ENCODE measurements at places on chromosomes 2 and 18.

DNA sequence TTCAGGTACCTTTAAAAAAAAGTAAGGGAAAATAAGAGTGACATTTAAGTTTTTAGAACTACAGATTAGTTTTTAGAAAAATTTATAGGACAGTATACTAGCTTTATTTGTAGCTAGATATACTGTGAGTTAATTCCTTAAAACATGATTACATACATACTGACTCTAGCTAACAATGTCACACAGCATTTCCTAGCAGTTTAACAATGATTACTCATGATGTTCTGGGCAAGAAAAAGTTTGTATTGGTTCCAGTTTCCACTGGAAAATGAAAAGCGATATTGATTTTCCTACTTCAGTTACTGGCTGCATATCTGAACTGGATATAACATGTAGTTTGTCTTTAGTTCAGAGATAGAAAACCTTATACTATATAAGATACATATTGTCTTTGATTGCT lies 19.4 kb downstream of the SLC39A6 start:
- DNase-seq, result no peak

DNA sequence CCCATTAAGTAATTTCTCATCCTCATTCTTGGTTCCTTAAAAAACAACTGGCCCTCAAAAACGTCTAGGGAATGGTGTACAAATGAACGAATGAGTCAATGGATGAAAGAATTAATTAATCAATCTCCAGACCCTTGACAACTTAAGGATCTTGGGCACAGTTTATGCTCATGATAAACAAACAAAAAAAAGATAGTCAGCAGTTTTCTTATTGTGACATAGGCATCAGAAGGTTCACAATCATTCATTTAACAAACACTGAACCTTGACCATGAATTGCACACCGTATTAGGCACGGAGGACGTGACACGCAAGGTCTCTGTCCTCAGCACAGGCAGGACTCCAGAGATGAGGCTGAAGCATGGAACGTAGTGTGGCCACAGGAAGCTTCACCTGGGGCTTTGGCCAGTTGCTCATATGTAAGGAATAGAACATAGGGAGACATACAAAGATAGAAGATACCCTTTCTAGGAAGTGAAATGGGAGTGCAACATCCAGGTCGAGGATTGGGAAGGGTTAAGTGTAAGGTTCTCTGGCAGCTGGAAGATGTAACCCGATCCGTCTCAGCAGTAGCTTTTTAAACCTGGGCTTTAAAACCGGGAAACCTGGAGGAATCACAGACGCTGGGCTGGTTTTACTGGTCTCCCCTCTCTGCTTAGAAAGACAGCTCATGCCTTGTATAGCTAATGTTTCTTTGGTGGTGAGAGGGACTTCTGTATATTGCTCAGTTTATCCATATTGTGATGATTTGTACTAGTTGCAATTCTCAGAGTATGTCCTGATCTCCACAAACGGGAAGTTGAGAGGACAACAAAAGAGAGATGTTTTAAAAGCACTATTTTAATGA lies 8.9 kb upstream of the LTBP1 start:
- DNase-seq, result no peak

DNA sequence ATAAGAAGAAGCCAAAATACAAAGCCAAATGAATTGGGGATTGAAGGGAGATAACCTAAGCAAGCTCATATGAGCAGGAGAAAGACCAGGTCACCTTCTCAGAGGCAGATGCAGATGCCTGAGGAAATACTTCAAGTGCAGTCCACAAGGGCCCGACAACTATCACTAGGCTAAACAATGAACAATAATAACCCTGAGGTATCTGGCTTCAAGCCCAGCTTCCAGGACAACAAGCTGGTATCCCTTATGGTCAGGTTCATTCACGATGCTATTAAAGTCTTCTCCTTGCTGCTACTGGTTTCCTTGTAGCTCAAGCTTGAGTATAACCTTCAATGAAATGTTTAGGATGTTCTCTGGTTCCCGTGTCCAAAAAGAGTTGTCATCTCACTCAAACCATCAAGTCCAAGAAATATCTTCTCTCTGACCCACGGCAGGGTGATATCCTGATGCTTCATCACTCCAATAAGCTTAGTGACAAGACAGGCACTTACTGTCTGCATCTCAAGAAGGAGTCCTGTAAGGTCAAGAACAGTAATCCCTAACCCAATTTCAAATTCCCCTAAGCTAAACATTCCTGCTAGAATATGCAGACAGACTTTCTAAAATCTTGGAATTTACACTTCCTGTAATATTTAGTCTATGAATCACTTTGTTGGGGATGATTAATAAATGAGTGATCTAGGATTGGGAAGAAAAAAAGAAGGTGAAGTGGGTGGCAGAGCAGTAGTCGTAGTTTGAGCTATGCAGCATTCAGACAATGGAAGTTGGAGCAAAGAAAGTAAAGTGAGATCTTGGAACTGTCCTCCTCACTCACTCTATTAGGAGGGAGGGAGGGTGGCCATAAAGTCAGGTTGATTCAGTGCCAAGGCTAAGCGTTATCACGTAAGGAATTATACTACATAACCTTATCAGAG lies 33.1 kb downstream of the CHN1 start:
- DNase-seq, result no peak

DNA sequence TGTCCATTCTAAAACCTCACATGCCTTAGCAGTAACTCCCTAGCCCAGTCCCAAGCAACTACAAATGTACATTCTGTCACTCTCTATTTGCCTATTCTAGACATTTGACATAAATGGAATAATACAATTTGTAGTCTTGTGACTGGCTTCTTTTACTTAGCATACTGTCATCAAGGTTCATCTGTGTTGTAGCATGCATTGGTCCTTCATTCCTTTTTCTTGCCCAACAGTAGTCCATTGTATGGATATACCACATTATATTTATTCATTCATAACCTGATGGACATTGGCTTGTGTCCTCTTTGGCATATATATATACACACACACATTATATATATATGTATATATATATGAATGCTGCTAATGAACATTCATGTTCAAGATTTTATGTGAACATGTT lies 2.2 kb upstream of the MFSD2B start:
- no peak for DNase-seq

GRCh38 chr2:190576573-190576972 lies 42.1 kb upstream of the NEMP2 start:
- no peak for DNase-seq

GRCh38 chr2:189534854-189535832 lies 45.4 kb downstream of the SLC40A1 start:
- DNase-seq, result no peak

- DNase-seq, result no peak
Measured at GRCh38 chr2:40189881-40190280, 262.0 kb downstream of the SLC8A1 start.

DNA sequence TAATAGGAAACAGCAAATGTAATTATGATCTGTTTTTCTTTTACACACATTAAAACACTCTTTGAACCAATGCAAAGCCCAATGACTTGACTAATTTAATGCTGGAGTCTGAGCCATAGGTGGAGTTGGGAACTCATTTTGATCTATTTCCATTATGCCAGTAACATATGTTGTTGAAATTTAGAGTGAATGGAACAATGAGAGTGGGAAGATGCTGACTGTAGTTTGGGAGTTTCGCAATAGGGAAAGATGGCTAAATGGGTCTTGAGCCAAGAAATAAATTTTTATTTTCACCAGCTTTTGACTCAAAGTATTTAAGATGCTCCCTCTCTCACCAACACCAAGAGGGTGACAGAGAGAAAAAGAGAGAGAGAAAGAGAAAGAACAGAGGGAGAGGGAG lies 246.7 kb downstream of the DLGAP1 start:
- DNase-seq, result no peak

DNA sequence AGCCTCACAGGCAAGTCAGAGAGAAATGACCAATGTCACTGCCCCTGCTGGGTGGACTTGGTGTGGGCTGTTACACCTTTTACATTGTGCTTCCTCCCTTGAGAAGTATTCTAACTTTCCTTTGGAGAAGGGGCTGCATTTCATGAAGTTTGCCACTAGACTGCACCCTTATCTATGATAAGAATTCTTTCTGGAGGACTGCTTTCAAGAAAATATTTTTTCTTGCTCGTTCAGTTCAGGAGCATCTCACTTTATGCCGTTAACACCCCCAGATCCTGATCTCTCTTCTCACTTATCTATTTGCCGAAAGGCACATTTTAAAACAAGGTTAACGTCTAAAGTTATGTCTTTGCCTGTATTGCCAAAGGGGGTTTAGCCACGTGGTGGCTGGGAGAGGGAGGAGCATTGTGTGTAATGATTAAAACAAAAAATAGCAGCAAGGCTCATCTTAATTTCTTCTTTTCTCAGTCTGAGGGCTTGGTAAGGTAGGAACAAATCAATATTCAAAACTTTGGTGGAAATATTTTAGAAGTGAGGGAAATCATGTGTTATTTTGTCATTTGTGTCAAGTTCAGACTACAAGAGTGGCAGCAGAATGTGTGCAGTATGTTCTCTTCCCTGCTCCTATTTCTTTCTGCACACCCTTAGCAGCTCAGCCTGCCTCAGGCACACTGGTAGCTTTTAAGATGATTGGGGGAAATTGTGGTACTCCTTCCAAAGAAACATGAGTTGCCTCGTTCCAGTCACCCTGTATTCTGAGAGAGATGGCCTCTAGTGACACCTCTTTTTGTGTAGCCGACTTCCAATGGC lies 1.6 kb upstream of the IGFBP5 start:
- DNase-seq, result no peak

DNA sequence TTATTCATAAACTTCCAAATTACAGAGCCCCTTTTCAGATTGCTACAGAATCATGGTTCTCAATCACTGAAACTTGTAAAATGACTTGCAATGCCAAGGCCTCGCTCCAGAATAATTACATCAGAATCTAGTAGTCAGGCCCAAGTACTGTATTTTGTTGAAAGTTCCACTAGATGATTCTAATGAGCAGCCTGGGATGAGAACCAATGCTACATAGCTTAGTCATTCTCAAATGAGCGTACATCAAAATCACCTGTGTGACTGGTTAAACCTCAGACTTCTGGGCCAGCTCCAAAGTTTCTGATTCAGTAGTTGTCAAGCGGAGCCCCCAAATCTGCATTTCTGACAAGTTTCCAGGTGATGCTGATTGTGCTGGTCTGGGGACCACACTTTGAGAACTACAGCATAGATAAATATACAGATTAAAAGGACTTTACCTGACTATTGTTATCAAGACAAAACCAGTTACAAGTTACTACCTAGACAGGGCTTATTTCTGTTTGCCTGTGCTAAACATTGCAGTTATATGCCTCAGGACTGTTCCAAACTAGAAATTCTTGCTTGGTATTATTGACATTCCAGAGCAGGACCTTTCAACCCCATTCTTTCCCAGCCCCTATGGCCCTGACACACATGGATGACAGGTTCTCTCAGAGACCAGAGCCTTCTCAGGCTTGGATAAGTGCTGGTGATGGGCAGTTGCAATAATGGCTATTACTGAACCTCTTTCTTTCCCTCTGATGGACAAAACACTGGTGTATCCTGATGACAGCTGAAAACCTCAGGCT lies 83.1 kb downstream of the UPP2 start:
- DNase-seq, result no peak

GRCh38 chr2:58535990-58536389 lies 294.9 kb upstream of the FANCL start:
- no peak for DNase-seq

- DNase-seq, result no peak
Measured at GRCh38 chr2:61326423-61326822, 144.5 kb downstream of the USP34 start.

- no peak for DNase-seq
Measured at GRCh38 chr2:200509235-200509611, 645 bp downstream of the KCTD18 start.

DNA sequence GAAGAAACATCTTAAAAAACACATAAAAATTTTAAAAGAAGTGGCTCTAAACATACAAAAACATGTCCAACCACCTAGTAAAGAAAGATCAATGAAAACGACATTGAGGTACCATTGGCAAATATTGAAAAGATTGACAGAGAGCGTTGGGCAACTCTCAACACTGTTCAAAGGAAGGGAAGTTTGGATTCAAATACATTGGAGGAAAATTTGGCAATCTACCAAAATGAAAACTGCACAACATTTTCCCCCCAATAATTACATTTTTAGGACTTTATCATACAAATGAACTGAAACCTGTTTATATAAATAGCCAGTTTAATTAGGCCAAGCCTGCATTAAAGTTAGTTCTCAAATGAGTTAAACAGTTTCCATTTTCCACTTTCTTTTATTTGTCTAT lies 758.9 kb downstream of the NRXN1 start:
- DNase-seq, result no peak

GRCh38 chr2:23409248-23409647 lies 24.3 kb downstream of the KLHL29 start:
- DNase-seq, result no peak

- no peak for DNase-seq
Measured at GRCh38 chr18:28905509-28905908, 728.6 kb upstream of the CDH2 start.

DNA sequence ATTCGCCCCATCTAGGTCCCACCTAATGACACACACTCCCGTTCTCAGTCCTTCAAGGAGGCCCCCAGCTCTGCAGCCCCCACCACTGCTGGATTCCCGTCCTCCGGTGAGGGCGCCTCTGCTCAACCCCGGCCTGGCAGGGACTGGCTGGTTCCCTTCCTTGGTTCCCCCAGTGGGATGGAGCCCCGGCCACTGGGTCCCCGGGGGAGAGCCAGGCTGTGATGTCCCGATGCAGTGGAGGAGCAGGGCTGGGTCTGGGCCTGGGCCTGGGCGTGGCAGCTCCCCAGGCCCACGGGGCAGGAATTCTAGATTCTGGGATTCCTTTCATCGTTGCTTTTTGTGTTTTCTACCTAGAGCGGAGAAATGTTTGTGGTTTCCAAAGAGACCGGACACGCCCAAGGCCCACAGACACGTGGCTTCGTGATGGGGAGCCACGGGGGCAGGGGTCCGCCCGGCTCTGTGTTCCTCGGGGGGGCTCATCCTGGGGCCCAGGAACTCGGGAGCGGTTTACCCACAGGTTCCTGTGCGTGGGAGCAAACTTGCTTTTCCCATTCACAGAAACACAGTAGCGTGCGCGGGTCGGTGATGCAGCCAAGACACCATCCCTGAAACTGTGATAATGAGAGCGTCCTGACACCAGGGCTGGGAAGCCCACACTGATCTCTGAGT lies 67.0 kb downstream of the SLC66A2 start:
- DNase-seq, result no peak

DNA sequence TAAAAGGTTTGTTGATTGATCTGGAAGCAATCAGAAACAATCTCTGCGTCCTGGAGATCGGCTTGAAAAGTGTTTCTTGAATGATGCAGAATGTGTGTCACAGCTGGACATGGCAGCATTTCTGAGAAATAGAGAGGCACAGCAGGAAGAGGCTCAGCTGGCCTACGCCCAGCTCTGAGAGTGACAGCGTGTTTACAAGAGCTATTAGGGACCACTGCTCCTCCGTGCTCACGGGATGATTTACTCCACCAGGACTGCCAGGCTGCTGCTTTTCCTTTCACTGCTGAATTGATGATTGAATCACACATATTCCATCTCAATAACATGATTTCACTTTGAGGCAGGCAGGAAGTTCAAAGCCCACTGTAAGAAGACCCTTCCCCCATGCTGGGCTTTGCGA lies 62.8 kb downstream of the GALNT14 start:
- no peak for DNase-seq

- DNase-seq, result no peak
Measured at GRCh38 chr2:28979576-28980366, 1.3 kb upstream of the TOGARAM2 start.

- no peak for DNase-seq
Measured at GRCh38 chr2:7428454-7429204, 511.4 kb downstream of the RNF144A start.

Data from NCI-H748 treated with DMSO at 0.1 percent for 48 hours (cell line).